ENCODE measurements at places on chromosomes 1 and 21. TPM values are rescaled to one million over a fixed set of nuclear protein-coding genes. Genes with fewer than 3 reads are reported as not detected.

Gene LCK
- 284 TPM for total RNA-seq

Gene MX2
- 79.4 TPM for total RNA-seq

Gene DDI2
- total RNA-seq = 32.2 TPM

Gene APCS
- total RNA-seq = not detected

Gene ROR1
- not detected for total RNA-seq

Gene ANKRD35
- 0.50 TPM for total RNA-seq

Gene FAM72C
- total RNA-seq = 30.6 TPM

Gene TRIM46
- total RNA-seq = 6.8 TPM

- DNase-seq = no peak
Measured at GRCh38 chr1:88780485-88780884, 96.4 kb downstream of the PKN2 start.

DNA sequence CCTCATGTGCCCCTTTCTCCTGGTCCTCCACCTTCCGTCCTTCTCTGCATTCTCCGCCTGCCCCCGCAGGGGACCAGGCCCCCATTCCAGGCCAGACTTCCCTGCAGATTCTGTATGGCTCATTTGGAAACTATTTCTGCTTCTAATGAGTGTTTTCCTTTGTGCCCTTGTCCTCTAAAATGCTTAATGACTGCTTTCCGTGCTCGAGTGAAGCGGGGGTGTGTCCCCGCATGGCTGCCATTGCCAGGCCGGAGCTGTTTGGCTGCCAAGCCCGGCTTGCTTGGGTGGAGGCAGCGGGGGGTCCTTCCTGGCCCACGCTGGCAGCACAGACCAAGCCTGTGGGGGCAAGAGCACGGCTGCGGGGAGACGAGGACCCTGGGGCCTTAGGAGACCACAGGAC, 299.3 kb upstream of the VAMP3 start:
- no peak for DNase-seq

GRCh38 chr1:29912425-29912824, 676.1 kb downstream of the PTPRU start:
- DNase-seq = no peak

DNA sequence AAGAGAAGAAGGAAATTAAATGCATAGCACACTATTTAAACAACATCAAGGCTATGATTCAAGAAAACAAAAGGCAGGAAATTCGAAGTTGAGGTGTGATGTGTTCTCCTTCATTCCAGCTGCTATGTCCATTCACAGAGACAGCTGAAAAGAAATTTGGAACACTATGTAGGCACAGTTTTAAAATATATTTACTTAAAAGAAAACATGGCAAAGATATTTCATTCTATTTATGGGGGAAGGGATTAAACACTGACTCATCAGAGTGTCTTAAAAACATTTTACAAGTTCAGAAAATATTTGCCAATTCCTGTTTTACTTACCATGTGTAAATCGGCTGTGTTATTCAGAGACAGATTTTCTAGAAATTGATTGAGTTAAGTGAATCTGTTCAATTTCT, 39.4 kb upstream of the NGF start:
- no peak for DNase-seq

DNA sequence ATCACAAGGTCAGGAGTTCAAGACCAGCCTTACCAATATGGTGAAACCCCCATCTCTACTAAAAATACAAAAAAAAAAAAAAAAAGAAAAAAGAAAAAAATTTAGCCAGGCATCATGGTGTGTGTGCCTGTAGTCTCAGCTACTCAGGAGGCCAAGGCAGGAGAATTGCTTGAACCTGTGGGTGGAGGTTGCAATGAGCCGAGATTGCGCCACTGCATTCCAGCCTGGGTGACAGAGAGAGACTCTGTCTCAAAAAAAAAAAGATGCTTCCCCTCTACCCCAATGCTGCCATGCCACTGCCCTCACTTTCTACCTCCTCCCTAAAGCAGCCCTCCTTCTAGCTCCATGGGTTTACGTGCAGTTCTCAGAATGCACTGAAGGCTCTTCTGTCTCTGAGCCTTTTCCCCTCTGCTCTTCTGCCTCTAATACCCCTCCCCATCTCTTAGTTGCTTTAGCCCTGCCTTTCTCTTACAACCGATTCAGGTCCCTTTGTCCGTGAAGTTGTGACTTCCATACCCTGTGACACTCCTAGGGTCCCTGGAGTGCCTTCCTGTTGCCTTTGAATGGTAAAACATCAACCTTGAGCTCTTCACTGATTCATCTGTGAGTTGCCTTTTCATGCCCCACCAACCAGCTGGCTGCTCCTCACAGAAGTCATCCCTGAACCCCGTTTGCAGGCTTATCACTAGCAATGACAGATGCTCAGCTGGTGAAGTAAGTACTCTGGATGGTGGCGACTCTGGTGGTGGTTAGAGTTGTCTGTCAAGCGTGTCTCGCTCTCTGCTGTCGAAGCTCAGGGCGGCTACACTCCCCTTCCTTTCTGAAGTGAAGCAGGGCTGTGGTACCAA, 234.9 kb downstream of the RHOU start:
- no peak for DNase-seq

DNA sequence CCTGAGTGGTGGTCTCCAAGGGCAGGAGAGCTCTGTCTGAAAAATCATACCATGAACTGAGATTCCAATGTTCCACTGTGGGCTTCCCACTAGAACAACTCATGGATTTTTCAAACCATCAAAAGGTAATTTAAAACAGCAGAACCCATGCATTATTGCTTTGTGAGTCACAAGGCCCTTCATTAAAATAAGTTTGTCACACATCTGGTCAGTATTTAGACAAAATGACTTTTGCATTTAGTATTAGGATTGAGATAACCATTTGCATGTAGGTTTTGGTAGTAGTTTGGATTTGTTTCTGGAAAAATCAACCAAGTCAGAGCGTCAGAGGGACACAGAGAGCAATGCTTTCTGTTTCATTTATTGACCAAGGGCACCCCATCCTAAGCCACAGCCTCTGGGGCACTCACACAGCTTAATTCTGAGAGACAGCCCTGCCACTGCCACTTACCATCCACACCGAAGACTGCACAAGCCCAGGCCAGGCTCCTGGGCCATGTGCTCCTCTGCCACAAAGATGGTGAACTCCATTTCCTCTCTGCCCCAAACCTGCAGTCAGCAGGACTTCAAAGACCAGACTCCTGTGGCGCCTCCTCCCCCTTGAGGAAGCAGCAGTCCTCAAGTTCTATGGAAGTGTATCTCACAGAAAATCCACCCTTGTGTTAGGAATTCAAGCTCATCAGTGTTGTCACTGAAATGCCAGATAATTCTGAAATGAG, 132.6 kb upstream of the DUSP10 start:
- no peak for DNase-seq

- DNase-seq = no peak
Measured at GRCh38 chr21:17540530-17540929, 27.7 kb downstream of the CXADR start.

- no peak for DNase-seq
Measured at GRCh38 chr1:153577624-153578051, 12.0 kb upstream of the S100A2 start.

DNA sequence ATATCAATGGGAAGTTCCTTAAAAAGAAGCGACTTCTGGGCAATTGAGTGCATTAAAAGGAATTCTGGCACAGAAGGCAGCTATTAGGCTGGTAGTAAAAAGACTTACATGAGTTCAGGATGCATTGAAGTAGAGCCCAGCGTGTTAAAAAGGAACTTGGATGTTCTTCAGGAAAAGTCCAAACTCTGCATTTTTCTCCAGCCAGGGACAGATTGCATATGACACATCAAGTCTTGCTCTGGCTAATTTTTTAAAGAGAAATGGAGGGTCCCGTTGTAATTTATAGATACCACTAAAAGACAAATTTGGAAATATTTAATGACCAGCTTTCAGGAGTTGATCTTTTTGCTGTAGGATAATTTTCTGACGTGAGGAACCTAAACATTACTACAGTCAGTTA, 1.2 kb downstream of the TPRG1L start:
- DNase-seq = no peak

DNA sequence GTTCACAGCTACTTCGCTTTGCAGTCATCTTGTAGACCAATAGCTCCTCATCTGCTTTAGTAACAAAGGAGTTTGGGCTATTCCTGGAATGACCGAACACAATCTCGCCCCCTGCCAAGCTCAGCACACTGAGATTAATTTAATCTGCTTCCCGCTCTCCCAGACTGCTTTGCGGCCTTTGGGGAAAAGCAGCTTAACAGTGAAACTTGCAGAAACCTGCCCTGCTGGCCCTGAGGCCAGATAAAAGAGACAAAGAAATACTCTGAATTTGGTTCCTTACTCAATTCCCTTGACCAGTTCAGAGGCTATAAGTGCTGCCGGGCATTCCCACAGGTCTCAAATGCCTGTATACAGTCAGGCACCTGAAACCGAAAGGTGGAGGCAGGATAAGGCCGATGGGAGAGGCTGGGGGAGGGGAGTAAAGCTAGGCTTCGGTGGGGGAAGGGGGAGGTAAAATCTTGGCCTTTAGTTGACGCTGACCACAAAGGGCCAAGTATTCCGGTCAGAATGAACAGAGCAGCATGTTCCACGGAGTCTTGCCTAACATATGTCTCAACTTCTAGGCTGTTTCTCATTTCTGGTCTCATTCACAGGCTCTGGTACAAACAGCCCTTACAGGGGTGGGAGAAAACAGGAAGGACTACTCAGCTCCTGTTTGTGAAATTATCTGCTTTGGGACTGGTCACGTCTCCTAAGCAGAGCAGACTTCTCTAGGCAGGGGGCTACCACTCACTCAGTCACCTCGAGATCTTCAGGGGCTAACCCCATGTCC, 17.7 kb upstream of the A3GALT2 start:
- no peak for DNase-seq

DNA sequence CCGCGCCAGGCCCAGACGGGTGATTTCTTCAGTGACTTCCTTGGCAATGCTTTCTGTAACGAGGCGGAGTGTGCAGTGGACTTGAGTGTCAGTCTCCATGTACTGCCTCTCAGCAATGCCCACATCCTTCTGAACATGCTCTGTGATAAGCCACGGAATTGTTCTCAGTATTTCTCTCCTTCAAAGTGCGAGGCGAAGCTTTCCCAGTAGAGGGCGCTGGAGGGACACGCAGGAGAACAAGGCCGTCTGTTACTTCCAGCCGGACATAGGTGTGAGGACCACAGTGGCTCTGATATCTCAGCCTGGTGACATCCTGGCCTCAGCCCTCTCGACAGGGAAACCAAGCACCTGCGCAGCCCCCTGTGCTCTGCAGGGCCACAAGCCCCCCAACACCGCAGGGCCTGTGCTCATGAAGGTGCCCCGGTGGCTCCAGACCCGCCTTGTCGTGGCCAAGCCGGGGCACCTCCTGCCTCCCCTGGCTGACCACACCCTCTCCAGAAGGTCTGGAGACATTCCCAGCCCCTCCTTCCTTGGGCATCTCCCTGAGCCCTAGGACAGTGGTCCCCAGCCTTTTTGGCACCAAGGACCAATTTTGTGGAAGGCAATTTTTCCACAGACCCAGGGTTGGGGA, 46.1 kb upstream of the BACE2 start:
- peak; percentile 81 for DNase-seq

DNA sequence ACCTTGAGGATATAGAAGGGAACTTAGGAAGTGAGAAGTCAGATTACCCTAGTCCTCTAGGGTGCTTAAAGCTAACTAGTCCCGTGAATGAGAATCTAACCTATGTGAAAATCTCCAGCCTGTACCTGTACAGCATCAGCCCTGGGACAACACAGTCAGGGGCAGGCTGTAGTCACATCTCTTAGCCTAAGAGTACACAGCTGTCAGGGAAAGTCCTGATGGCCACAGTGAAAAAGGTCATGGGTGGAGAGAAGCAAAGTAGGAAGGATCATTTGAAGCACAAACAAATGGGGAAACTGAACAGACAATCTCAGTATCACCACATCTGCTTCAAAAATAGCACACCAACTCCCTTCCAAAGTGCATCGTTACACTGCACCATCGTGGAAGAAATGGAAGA, 11.7 kb downstream of the CTSK start:
- no peak for DNase-seq

GRCh38 chr21:41508415-41509144, 622 bp upstream of the TMPRSS2 start:
- DNase-seq = no peak

DNA sequence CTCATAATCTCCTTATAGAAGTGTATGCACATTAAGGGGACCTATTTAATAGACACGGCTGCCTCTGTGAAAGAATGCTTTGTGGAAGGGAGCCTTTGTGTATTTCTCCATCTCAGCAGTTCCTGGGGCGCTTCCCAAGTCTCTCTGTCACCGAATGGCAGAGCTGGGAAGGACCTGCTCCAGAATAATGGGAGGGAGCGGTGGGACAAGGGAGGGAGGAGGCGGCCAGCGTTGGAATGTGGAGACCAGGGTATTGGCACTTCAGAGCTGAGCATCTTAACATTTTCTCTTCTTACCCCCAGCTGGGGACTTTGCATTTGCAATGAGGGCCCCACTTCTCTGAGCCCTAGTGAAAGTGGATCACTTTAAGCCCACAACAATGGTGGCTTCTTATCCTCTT, 23.9 kb downstream of the CACHD1 start:
- DNase-seq = no peak

GRCh38 chr1:25513666-25514065, 29.7 kb upstream of the LDLRAP1 start:
- DNase-seq = no peak

- no peak for DNase-seq
Measured at GRCh38 chr1:55696181-55696754, 481.1 kb upstream of the USP24 start.

DNA sequence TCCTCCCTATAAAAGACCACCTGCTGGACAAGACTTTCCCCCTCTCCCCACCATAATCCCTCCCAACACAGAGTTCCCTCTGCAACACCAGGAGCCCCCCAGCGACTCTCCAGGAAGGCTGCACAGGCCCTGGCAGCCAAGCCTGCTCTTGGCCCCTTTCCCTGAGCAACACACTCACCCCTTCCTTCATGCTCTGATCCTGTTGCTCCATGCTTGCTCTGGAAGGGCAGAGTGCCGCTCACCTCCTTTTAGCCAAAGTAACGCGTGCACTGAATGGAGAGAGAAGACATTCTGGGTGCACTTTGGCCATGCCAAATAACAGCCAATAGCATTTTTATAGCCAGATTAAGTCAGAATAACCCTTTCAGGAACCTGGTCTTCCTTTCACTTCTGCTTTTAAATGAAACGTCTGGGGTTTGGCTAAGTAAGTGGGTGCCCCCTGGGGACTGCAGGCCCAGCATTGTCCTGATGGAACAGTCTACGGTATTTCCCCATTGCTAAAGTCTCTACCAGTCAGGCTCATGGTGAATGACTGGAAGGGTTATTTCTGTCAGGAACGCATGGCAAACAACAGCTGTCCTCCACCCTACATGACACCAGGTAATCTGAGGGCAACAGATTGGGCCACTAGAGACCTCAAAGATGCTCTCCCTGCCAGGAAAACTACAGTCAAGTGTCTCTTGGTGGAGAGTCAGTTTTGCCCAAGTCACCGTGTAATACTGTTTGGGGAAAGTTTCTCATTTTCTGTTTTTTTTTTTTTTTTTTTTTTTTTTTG, at the start of gene SLC2A5:
SLC2A5 (minus strand) TSS at position 310 of the 775 bp plus-strand sequence; CDS start at position 211, 99 bp downstream.
- DNase-seq = no peak

Measured in activated naive CD4-positive, alpha-beta T cell treated with anti-CD3 and anti-CD28 coated beads, Interleukin-2, amount 50 U/mL, for 72 hours (primary cell).